Activated T-helper 9 cell treated with anti-CD3 and anti-CD28 coated beads, Interleukin-2, amount 50 U/mL, for 16 hours (primary cell): ENCODE measurements at places on chromosomes 1 and 21.
A peak's percentile ranks its signal among the peaks of the same experiment; 100 is the strongest.

- no peak for DNase-seq
These were observed 431.1 kb upstream of the VAMP3 start for GRCh38 chr1:7339953-7340352.

DNA sequence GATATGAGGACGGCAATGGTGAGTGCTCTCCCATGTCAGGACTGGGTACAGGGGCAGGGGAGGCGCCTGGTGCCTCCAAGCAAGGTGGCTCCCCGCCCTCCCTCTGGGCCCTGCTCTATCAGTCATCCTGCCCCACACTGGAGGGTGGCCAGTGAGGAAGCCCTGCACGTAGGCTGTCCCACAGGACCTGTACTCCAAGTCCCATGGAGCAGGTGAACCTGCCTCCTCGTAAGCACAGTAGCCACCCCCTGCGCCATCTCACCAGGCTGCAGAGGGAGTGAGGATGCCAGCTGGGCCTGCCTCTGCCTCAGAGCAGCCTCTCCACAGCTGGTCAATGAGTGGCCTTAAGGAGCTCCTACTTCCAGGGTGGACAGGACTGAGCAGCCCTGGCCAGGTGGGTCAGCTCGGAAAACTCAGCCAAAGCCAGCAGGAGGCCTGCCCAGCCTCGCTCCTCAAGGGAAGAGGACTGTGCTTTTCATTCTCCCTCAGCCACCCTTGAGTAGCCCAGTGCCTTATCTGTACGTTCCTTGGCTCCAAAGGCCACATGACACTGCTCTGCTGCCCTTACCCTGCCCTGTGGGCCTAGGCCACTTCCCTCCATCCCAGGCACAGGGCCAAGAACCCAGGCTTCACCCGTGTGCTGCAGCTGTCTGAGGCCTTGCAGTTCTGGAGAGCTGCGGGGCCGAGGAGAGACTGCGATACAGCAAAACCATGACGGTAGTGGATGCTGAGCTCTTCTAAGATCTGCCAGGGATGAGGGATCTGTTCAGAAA lies 39.6 kb downstream of the SLC45A1 start:
- no peak for DNase-seq

DNA sequence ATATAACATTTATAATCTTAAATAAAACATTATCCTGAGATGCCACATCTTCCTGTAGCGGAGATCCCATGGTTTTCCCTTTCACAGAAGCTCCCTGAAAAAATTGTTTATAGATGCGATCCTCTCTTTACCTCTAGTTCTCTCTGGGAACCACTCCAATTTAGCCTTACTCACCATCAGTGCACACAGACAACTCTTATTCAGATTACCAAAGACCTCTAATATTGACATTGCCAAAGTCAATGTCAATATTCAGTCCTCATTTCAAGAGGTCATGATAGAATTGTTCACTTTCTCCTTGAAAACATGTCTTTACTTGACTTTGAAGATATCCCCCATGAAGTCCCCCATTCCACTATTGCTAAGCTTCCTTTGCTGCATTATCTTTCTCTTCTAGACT lies 248.8 kb downstream of the CTH start:
- no peak for DNase-seq

DNA sequence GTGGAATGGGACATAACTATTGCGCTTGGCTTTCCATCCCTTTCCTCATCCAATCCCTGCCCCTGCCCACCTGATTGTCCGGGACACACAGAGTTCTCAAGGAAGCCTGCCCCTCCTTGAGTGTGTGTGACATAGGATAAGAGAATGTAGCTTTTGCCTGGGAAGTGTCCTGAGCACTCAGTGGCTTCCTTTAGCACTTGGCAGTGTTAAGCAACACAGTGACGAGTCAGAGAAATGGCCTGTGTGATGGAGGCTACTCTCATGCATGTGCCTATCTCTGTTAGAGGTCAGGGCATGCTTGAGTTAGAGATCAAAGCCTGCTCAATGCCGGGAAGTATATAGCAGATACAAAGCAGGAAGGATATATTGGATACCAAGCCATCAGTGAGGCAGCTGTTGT lies 289.5 kb downstream of the SIPA1L2 start:
- DNase-seq: no peak

GRCh38 chr1:45630429-45630828 lies 6.6 kb upstream of the CCDC17 start:
- DNase-seq: no peak

DNA sequence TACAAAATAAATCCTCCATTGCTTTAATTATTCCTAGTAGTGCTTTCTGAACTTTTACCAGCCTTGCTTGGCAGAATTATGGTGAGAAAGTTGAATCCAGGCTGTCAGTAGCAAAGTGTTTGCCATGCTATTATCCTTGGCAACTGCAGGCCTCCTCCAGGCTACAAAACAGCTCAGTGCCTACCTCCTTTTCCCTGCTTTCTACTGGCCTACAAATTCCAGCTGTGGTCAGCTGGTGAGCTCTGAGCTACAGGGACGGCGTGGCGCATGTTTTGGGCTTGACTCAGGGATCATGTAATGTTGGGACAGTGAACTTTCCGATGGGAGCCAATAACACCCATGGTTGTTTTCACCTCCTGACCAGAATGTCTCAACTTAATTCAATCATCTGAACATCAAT lies 456.1 kb upstream of the ADAMTS5 start:
- DNase-seq: no peak

GRCh38 chr1:175192111-175192629 lies 406 bp downstream of the KIAA0040 start:
- DNase-seq: peak; percentile 13

DNA sequence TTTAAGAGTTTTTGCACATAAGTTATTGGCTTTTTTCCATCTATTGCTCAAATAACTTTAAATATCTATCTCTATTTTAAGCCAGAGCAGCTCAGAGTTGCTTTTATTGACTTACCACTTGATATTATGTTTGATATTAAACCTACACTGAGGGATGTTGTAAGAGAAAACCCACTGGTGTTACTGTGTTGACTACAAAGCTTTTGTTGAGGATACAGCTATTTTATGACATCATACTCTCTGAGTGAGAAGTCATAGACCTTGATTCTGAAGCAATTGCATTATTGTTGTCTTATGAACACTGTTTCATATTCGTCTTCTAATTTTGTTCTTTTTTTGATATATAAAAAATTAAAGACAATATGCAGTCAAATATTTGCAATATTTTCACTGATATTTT lies 560.4 kb downstream of the PTBP2 start:
- no peak for DNase-seq

- DNase-seq: peak; percentile 38
These were observed 4.9 kb upstream of the B4GALT3 start for GRCh38 chr1:161182214-161182613.

GRCh38 chr1:108691128-108691941 lies 775 bp upstream of the PRPF38B start:
- DNase-seq: no peak

GRCh38 chr1:180282401-180283044 lies 52.5 kb downstream of the LHX4 start:
- no peak for DNase-seq

DNA sequence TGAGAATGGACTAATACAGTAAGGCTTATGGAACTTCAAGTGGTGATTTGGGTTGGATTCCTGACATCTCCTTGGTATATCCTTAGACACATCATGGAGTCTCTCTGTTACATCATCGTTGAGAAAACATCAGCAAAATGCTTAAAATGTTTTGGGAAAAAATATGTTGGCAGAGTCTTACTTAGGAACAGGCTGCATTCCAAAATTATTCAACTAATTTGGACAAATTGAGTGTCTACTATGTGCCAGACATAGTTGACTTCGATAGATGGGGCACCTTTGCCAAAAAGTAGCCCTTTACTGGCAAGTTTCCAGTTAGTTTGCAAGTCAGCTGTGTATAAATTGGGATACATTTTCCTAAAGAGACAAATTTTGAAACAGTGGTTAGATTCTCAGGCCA lies 253.4 kb upstream of the ST6GALNAC5 start:
- no peak for DNase-seq

- DNase-seq: no peak
These were observed 11.5 kb upstream of the VASH2 start for GRCh38 chr1:212938846-212939245.

GRCh38 chr1:234719454-234720251 lies 109.7 kb upstream of the IRF2BP2 start:
- DNase-seq: no peak

GRCh38 chr1:32406629-32407111 lies 12.4 kb upstream of the BSDC1 start:
- no peak for DNase-seq

- no peak for DNase-seq
These were observed 8.7 kb downstream of the SLAMF8 start for GRCh38 chr1:159835356-159835755.

DNA sequence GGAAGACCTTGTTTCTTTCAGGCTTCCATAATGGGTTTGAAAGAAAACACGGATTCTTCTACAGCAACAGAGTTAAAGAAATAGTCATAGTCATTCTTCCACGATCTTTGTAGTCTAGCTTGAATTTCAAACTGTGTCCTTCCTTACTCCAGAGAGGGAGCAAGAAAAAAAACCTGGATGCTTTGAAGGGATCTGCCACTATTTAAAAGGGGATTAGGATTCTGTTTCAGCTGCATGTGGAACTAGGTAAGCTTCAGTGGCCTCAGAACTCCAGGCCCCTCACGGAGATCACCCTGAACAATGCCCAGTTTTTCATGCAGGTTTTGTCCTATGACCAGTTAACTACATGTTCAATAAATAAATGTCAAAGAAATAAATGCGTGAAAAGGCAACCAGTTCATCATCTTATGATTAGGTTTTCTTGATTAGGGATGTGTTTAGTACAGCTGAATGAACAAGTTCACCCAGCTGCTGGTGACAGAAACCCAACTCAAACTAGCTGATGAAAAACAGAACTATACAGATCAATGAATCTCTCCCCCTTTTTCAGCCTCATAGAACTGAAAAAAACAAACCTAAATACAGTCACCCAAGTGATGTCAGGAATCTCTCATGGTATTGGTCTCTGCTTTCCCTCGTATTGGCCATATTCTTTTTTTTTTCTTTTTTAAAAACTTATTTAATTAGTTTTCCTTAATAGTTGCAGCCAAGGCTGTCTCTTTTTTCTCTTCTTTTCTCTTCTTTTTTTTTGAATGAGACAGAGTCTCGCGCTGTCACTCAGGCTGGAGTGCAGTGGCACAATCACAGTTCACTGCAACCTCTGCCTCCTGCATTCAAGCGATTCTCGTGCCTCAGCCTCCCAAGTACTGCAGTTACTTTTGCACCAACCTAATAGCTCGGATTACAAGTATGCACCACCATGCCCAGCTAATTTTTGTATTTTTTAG lies 14.6 kb upstream of the MPZL1 start:
- DNase-seq: no peak

DNA sequence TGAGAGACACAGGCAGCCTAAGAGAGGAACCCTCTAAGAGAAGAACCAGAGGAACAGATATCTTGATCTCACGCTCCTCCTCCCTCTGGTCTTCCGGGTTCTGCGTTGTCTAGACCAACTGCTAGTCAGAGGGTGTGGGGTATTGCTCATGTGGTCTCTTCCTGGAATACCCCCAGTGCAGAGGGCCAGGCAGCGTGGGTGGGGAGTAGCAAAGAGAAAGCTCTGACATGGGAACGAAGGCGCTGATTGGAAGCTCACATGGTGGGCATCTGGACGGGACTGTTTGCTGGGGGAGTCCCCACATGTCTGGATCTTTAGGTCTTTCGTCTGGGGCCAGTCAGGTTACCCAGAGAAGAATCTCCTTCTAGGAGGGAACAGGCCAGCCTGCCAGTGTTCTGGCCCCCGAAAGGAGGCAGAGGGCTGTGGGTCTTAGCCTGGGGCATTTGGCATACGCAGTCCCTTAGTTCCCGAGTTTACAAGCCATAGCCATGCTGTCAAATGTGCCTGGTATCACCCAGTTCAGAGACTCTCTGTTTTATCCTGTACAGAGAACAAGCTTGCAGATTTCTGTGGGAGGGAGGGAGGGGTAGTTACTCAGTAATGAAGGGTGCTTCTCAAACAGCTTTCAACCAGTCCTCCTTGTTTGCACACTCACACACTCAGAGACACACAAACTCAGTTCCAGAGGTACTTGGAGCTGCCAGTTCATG lies 18.3 kb upstream of the IL6R start:
- peak; percentile 75 for DNase-seq

GRCh38 chr1:22944346-22945055 lies 28.2 kb downstream of the LACTBL1 start:
- no peak for DNase-seq

GRCh38 chr1:42765269-42765668 lies 1.6 kb downstream of the P3H1 start:
- DNase-seq: no peak

- DNase-seq: no peak
These were observed 103.6 kb downstream of the SCMH1 start for GRCh38 chr1:41138549-41138948.

GRCh38 chr1:97572561-97572960 lies 348.3 kb downstream of the DPYD start:
- DNase-seq: no peak

GRCh38 chr1:84159533-84160240 lies 15.6 kb downstream of the PRKACB start:
- no peak for DNase-seq

DNA sequence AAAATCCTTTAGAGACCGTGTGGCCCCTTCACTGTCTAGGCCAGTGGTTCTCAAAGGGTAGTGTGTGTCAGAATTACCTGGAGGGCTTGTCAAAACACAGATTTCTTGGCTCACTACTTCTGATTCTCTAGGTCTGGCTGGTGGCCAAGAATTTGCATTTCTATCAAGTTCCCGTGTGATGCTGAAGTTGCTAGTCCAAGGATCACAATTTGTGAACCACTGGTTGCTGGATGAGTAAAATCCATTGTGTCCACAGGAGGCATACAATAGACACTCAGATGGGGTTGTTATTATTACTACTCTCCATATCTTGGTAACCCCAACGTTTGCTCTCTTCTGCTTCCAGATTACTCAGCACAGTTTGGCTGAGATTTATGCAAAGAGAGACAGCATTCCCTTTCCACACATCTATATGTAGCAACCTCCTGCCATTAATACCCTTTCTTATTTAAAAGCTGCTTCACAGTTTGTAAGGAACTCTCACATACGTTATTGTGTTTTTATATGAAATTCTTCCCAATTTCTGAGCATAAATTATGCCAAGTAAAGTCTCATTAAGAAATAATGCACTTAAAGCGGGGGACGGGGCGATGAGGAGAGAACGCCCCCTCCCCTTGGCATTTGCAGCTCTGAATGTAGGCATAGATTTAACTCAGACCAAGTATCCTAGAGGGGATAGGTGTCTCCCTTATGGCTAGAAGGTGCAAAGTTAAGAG lies 720 bp upstream of the TMCC2 start:
- no peak for DNase-seq

DNA sequence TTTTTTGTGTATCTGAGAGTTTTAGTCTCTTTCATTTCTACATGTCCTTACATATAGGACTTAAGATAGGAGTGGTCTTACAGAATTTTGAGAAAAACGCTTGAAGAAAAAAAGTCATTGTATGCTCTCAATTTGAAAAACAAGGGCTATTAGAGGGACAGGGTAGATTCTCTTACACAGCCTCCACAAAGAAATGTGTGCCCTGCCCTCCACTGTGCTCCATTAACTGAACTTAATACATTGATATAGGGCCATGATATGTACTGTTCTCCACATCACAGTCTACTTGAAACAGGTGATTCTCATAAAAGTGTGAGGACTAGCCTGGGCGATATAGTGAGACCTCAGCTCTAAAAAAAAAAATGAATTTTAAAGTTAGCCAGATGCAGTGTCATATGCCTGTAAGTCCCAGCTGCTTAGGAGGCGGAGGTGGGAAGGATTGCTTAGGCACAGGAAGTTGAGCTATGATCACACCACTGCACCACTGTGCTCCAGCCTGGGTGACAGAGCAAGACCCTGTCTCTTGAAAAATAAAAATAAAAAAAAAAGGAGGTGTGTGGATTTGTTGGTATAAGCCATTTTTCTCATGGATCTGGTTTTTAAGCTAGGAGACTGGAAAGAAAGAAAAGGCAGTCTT lies 77.0 kb downstream of the HMCN1 start:
- no peak for DNase-seq
